Cardiac muscle cell (in vitro differentiated cells and primary cell): ENCODE measurements at places on chromosomes 13 and 19. TPM values are rescaled to one million over a fixed set of nuclear protein-coding genes. Genes with fewer than 3 reads are reported as not detected.
A peak's percentile ranks its signal among the peaks of the same experiment; 100 is the strongest.

COL5A3 gene
- total RNA-seq = not detected in 2 replicates

DNA sequence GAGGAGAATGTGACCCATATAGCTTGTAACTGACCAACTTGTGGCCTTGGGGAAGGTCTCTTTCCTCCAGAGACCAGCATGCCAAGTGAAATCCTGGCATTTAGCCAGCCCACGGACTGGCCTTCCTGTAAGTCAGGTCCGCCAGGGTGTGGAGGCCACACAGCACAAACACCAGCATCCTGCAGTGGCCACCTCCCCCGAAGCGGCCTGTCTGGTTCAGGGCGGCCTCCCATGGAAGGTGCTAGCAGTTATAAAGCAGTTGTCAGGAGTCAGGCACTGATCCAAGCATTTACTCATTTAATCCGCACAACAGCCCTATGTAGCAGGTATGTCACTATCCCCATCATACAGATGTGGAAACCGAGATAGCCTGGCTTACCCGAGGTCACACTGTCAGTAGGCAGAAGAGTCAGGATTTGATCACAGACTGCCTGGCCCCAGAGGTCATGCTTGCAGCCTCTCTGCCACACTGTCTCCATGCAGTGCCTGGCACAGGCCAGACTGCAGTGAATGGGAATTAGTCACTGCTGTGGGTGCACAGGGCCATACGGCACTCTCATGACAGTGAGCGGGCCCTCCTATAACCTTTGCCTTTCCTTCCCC, 36.7 kb downstream of the CAPN12 start:
- no peak for DNase-seq
- H3K36me3 ChIP-seq = peaks cover 72% of the 10 kb centered on the region
- H3K27ac ChIP-seq = peak overlapping the region; percentile 30
- no peaks in the 10 kb centered on the region for H3K27me3 ChIP-seq
- H3K4me3 ChIP-seq = no peak overlapping the region

DNA sequence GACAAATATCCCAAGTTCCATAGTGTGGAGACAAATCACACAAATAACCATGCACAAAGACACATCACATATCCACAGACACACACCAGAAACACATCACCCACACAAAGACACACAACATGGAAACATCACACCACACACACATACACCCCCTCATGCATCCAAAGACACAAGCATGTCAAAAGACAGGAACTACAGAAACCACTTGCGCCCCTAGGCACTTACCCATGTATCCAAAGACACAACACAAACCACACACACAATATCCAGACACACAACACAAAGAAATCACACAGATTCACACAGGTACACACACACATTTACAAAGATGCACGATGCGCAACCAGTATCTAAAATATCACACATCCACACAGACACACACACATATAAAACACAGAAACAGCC, 901 bp downstream of the DPF1 start:
- no peaks in the 10 kb centered on the region for H3K4me1 ChIP-seq
- no peak overlapping the region for H3K27ac ChIP-seq
- no peaks in the 10 kb centered on the region for H3K36me3 ChIP-seq
- no peak for DNase-seq

DNA sequence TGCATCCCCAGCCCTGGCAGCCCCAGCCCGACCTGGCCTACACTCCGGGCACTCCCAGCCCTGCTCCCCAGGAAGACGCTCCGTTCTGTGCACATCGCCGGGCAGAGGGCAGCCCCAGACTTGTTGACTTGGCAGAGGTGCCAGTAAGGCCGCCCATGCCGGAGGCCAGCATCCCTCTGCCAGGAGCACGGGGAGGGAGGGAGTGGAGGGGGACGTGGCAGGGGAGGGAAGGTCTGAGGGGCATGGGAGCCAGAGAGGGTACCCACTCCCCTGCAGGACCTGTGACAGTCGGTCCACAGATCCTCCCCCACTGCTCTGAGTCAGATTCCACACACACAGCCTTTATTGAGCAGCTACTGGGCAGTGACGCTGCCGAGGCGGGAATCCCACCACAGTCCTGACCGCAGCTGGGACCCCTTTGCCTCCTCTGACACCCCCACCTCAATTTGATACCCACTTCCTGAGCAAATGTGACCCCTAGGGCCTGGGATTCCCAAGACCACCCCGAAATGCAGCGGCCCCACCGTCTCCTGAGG, 1.9 kb upstream of the NKPD1 start:
- H3K36me3 ChIP-seq = no peaks in the 10 kb centered on the region
- H3K4me1 ChIP-seq = no peaks in the 10 kb centered on the region
- H3K4me3 ChIP-seq = no peak overlapping the region
- no peak overlapping the region for H3K27ac ChIP-seq
- no peak for DNase-seq
- H3K27me3 ChIP-seq = no peaks in the 10 kb centered on the region

GRCh38 chr19:50380137-50380536, 3.9 kb downstream of the NR1H2 start:
- H3K36me3 ChIP-seq = peaks cover 10% of the 10 kb centered on the region
- H3K4me3 ChIP-seq = no peak overlapping the region

GRCh38 chr19:46648961-46649960, 11.7 kb downstream of the DACT3 start:
- H3K27ac ChIP-seq = no peak overlapping the region
- no peak overlapping the region for H3K4me3 ChIP-seq
- H3K4me1 ChIP-seq = peaks cover 5% of the 10 kb centered on the region
- peaks cover 10% of the 10 kb centered on the region for H3K36me3 ChIP-seq
- no peak for DNase-seq

DNA sequence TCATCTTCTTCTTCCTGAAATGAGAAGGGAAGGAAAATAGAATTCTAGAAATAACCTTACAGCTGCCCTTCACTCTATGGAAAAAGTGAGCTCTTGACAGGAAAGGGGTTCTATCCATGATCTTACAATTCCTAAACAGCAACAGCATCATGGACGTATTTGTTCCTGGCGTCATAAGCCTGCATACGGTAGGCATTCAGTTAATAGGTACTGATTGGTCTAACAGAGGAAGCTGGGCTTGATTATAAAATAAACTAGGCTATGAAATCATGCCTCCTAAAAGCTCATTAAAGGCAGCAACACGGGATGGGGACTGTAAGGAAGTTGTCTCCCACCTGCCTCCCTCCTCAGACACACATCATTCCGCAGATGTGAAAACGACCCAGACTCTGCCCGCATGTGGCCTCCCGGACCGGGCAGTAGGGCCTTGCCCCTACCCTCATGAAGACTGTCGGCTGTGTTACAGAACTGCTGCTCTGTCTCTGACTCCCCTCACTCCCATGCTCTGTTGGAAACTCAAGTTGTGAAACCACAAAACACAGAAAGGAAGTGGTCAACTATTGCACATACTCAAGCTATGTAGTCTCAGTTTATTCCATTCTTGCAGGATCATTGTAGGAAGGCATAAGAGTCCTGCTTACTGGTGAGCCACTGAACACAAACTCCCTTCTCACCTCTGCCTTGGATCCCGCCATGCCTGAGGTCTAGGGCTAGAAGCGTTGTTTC, 129.8 kb downstream of the DLEU7 start:
- no peak overlapping the region for H3K27ac ChIP-seq
- peaks cover 12% of the 10 kb centered on the region for H3K4me1 ChIP-seq
- no peak overlapping the region for H3K4me3 ChIP-seq
- DNase-seq = peak; percentile 91

OR7A5 gene
- total RNA-seq = not detected in 2 replicates

DNA sequence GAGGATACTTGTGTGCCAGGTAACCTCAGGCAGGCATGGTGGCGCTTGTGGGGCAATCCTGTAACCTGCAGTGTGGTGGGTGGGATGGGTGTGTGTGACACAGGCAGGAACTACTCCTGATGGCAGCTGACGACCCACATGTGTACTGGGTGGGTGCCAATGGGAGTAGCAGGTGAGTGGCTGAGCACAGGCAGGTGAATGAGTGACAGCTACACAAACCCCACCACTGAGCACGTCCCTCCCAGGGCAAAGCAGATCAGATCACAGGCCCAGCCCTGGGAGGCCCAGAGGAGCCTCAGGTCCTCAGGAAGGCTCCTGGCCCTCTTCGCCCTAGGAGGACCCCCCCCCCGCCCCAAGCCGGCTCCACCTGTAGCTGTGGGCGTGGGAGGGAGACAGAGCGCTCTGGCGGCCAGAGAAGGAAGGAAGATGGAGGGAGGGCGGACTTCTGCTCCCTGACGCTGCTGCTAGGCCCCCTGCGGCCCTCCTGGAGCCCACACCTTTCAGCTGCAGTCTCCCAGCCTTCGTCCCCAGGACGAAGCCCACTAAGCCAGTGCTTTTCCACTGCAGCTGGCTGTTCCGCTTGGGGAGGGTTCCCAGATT, 1.3 kb upstream of the ZNF181 start:
- DNase-seq = no peak
- H3K27me3 ChIP-seq = no peaks in the 10 kb centered on the region
- peaks cover 10% of the 10 kb centered on the region for H3K4me1 ChIP-seq
- H3K4me3 ChIP-seq = peak overlapping the region; percentile 78
- peak overlapping the region; percentile 100 for H3K27ac ChIP-seq
